Cardiac muscle cell (in vitro differentiated cells and primary cell): ENCODE measurements at places on chromosomes 3 and 15. TPM values are rescaled to one million over a fixed set of nuclear protein-coding genes. Genes with fewer than 3 reads are reported as not detected.

Gene KLHL40
- 0.14 and 0.39 TPM in 2 replicates for total RNA-seq

- H3K27ac ChIP-seq: peak overlapping the region; percentile 97
- peaks cover 15% of the 10 kb centered on the region for H3K4me1 ChIP-seq
These were observed 133.9 kb upstream of the PLXNA1 start for GRCh38 chr3:126848991-126849390.

- H3K4me1 ChIP-seq: no peaks in the 10 kb centered on the region
- no peaks in the 10 kb centered on the region for H3K36me3 ChIP-seq
- DNase-seq: peak; percentile 60
- no peak overlapping the region for H3K27ac ChIP-seq
- no peak overlapping the region for H3K4me3 ChIP-seq
These were observed 66.3 kb downstream of the SSUH2 start for GRCh38 chr3:8578282-8578681.

DNA sequence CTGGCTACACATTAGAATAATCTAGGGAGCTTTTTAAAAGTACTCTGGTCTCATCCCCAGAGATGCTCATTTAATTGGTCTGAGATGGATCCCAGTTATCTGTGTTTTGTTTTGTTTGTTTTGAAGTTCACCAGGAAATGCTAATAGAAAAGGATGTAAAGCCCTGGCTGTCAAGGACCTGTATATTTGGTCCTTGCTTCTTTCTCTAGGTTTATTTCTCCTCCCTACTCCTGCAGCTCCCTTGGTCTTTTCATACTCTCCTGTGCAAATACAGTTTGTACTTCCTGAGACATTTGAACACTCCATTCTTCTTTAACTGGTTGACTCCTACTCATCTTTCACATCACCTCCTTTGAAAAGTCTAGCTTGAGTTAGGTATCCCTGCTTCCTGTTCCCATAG lies 3.3 kb downstream of the PIK3CA start:
- no peak overlapping the region for H3K4me3 ChIP-seq
- peaks cover 15% of the 10 kb centered on the region for H3K4me1 ChIP-seq
- H3K27me3 ChIP-seq: no peaks in the 10 kb centered on the region
- DNase-seq: no peak
- H3K36me3 ChIP-seq: no peaks in the 10 kb centered on the region

DNA sequence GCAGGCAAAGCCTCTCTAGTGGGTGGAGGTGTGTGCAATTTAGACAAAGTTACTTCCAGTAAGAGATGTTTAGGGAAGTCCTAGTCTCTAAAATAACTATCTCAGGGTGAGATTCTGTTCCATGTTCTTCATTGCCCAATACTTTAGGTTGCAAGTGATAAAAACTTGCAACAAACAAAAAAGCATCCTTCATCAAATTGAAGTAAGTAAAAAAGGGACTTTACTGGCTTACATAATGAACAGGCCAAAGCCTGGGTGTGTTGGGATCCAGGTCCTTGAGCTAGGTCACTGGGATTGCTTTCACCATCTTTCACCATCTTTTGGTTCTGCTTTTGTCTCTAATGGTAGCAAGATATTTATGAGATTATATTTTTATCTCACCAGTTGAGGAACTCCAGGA lies 38.3 kb downstream of the CX3CR1 start:
- no peak for DNase-seq
- H3K27me3 ChIP-seq: no peaks in the 10 kb centered on the region
- H3K4me3 ChIP-seq: no peak overlapping the region
- H3K27ac ChIP-seq: no peak overlapping the region
- H3K4me1 ChIP-seq: peaks cover 4% of the 10 kb centered on the region
- H3K36me3 ChIP-seq: no peaks in the 10 kb centered on the region

- peaks cover 5% of the 10 kb centered on the region for H3K4me1 ChIP-seq
- peak; percentile 42 for DNase-seq
- no peaks in the 10 kb centered on the region for H3K27me3 ChIP-seq
- no peaks in the 10 kb centered on the region for H3K36me3 ChIP-seq
- no peak overlapping the region for H3K27ac ChIP-seq
These were observed 5.8 kb downstream of the TRAK1 start for GRCh38 chr3:42096796-42097565.

DNA sequence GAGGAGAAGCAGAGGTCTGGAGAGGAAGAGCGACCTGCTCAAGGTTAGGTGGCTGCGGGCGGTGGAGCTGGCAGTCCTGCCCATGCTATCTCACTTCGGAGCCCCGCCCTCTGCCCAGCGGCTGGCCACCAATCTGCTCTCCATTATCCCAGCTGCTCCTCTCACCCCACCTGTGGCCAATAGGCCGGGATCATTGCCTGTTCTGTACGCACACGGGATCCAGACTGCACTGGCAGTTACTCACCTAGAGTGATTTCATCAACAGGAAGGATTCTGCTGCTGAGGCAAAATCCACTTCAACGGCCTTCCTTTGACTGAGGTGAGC lies 100.6 kb downstream of the TLE3 start:
- no peak overlapping the region for H3K4me3 ChIP-seq
- H3K4me1 ChIP-seq: no peaks in the 10 kb centered on the region
- H3K27ac ChIP-seq: no peak overlapping the region
- DNase-seq: no peak
- peaks cover 4% of the 10 kb centered on the region for H3K27me3 ChIP-seq

GRCh38 chr3:57078635-57079473 lies 18.4 kb downstream of the SPATA12 start:
- peaks cover 3% of the 10 kb centered on the region for H3K27me3 ChIP-seq
- no peak overlapping the region for H3K27ac ChIP-seq
- no peaks in the 10 kb centered on the region for H3K36me3 ChIP-seq
- peaks cover 4% of the 10 kb centered on the region for H3K4me1 ChIP-seq

- H3K4me3 ChIP-seq: no peak overlapping the region
- no peaks in the 10 kb centered on the region for H3K36me3 ChIP-seq
- no peak for DNase-seq
- no peak overlapping the region for H3K27ac ChIP-seq
- H3K27me3 ChIP-seq: no peaks in the 10 kb centered on the region
- H3K4me1 ChIP-seq: peaks cover 3% of the 10 kb centered on the region
These were observed 40.9 kb upstream of the RPL35A start for GRCh38 chr3:197908957-197909701.

GRCh38 chr3:8668216-8668615 lies 23.6 kb upstream of the SSUH2 start:
- DNase-seq: no peak
- H3K36me3 ChIP-seq: no peaks in the 10 kb centered on the region
- no peak overlapping the region for H3K4me3 ChIP-seq
- peaks cover 1% of the 10 kb centered on the region for H3K4me1 ChIP-seq

Gene NR1I2
- total RNA-seq: 0.06 TPM in 1 of 2 replicates, not detected in the other

DNA sequence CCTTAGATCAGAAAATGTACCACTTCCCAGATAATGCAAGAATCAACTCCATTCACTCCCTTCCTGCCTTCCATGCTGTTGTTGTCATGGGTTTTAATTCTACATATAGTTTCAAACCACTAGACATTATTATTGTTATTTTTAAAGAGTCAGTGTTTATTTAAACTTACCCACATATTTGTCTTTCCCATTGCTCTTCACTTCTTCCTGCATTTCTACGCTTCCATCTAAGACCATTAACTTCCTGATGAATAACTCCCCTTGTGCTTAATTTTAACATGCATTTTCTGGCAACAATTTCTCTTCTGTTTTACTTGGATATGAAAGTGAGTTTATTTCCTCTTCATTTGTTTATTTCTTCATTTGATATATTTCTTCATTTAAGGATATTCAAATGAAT lies 127.1 kb upstream of the FHIT start:
- no peaks in the 10 kb centered on the region for H3K4me1 ChIP-seq
- no peaks in the 10 kb centered on the region for H3K36me3 ChIP-seq
- DNase-seq: no peak

Gene TRIM42
- not detected in 2 replicates for total RNA-seq

Gene ZIC1
- not detected in 2 replicates for total RNA-seq

Gene C3orf22
- total RNA-seq: not detected in 2 replicates

DNA sequence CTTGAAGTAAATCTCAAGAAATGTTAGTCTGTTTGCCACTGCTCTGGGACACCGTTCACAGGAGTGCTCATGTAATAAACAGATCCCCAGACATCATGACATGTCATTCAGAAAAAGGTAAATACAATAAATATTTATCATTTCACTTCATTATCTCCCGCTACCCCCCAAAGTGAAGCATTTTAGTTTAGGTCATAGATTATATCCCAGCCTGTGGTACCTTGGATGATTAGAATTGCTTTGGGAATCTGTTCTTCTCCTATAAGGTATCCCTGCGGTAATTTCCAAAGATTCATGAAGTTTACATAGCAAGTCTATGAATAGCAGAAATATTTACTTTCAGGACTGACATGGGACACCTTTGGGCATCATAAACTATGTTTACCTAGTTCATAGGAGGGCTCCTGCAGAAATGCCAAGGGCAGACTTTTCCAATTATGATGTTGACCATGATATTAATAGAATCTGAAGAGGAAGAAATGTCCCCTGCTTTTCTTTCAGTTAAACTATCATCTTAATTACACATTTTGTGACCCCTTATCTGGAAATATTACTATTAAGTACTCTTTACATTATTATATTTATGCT lies 268.0 kb downstream of the NAALADL2 start:
- H3K36me3 ChIP-seq: no peaks in the 10 kb centered on the region
- no peak overlapping the region for H3K27ac ChIP-seq
- DNase-seq: no peak
- no peaks in the 10 kb centered on the region for H3K4me1 ChIP-seq

DNA sequence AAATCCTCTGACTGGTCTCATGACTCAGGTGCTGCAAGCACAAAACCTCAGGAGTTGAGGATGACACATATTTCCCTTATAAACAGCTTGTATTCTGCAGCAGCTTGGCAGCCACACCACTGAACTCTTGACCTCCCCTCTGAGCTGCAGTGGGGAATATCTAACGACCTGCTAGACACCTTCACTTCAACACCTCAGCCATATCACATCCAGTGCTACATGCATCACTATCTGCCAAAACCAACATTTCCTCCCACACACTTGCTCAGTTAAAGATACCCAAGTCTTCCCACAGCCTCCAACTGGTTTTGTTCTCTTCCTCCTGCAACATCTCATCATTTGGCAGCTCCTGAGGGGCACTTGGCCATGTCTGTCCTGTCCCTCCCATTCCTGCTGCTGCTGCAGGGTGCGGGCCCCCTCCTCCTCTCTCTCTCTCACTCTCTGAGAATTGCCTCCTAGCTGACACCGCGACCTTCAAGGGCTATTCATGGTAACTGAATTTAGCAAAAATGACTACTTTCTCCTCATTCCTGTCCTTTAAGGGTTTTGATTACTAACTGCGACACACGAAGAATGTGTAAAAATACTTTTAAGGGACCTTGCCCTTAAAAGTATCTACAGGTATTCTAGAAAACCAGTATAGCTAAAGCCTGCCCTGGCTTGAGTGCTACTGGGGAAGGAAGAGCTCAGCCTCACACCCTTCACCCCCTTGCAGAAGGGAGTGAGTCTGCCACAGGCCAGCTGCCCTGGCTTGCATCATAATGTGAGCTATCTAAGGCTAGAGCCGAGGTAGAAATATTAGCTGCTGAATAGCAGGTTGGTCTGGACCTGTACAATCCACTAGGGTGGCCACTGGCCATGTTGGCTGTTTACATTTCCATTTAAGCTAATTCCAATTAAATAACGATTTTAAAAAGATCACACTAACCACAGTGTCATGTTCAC lies 5.0 kb upstream of the CCR9 start:
- peaks cover 34% of the 10 kb centered on the region for H3K4me1 ChIP-seq
- no peak overlapping the region for H3K4me3 ChIP-seq
- peak; percentile 73 for DNase-seq
- H3K36me3 ChIP-seq: no peaks in the 10 kb centered on the region
- H3K27ac ChIP-seq: peak overlapping the region; percentile 86
- H3K27me3 ChIP-seq: no peaks in the 10 kb centered on the region

- H3K36me3 ChIP-seq: no peaks in the 10 kb centered on the region
- no peaks in the 10 kb centered on the region for H3K4me1 ChIP-seq
- H3K27me3 ChIP-seq: no peaks in the 10 kb centered on the region
- no peak overlapping the region for H3K4me3 ChIP-seq
- no peak for DNase-seq
- H3K27ac ChIP-seq: no peak overlapping the region
These were observed 26.4 kb upstream of the SKIL start for GRCh38 chr3:170331143-170331542.

Gene SHC4
- total RNA-seq: 1.5 and 3.1 TPM in 2 replicates

- no peaks in the 10 kb centered on the region for H3K36me3 ChIP-seq
- no peaks in the 10 kb centered on the region for H3K27me3 ChIP-seq
- peaks cover 6% of the 10 kb centered on the region for H3K4me1 ChIP-seq
- H3K27ac ChIP-seq: no peak overlapping the region
These were observed 4.9 kb upstream of the TBC1D5 start for GRCh38 chr3:17747174-17747889.

DNA sequence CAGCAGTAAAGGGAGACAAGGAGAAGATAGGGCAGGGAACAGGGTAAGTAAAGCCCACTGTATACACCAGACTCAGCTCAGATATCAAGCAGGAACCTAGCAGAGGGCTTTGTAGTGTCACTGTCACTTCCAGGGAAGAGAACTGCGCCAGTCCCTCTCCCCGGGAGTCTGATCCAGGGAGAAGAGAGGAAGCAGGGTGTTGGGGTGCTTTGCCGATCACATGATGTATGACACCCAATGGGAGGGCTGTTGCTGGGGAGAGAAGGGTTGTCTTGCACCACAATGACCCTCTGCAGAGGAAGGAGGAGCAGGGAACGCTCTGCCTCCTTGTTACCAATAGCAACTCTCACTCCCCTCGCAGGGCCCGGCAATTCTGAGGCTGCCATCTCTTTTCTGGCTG lies 147.2 kb upstream of the SLC2A2 start:
- no peak overlapping the region for H3K4me3 ChIP-seq
- no peaks in the 10 kb centered on the region for H3K27me3 ChIP-seq
- no peak overlapping the region for H3K27ac ChIP-seq
- H3K4me1 ChIP-seq: peaks cover 22% of the 10 kb centered on the region

DNA sequence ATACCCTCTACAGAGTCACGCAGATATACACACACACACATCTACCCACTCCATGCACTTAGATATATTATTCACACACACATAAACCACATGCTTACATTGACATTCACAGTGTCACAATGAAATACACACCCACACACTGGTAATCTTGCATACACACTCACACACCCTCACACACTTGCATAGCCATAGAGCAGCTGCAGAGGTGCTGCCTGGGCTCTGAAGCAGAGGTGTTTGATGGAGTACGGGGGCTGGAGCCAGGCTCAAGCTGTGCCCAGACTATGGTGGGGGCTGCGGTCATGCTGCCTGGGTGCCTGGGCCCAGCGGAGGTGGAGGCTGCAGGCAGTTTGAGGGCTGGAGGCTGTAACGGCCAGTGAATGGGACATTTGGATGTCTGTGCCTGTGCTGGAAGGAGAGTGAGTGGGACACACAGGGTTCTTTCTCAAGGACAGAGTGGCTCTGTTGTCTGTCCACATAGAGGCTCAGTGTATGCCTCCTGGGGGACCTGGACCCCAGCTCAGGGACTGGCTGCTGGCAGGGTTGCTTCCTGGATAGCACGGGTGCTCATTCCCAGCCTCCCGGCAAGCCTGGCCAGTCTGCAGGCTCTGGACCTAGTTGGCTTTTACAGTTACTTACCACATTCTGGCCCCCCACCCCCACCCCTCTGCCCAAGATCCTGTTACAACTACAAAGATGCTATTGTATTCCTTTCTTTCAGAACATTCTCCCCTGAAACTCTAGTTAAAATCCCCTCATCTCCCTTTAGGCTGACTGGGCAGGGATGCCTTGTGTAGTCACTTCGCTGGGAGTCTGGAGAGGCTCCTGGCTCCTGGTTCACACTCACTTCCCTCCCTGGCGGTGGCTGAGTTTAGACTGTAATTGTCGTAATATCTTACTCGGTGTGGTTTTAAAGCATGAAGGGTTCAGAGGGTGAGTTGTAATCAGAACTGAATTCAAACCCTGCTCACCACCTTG lies 12.5 kb downstream of the GASK1A start:
- H3K36me3 ChIP-seq: no peaks in the 10 kb centered on the region
- H3K27me3 ChIP-seq: no peaks in the 10 kb centered on the region
- H3K4me1 ChIP-seq: no peaks in the 10 kb centered on the region
- H3K4me3 ChIP-seq: no peak overlapping the region
